ENCODE measurements at places on chromosomes 1 and 21. TPM values are rescaled to one million over a fixed set of nuclear protein-coding genes. Genes with fewer than 3 reads are reported as not detected.

C1QB gene
- polyA plus RNA-seq = 155 TPM

HES3 gene
- not detected for polyA plus RNA-seq

COL24A1 gene
- 0.75 TPM for polyA plus RNA-seq

ZBTB8A gene
- polyA plus RNA-seq = 5.6 TPM

GNG4 gene
- polyA plus RNA-seq = 3.3 TPM

NR5A2 gene
- polyA plus RNA-seq = 1.3 TPM

GUCA2B gene
- polyA plus RNA-seq = not detected

DLGAP3 gene
- 10.6 TPM for polyA plus RNA-seq

AMY2A gene
- polyA plus RNA-seq = 0.63 TPM

AKR7A3 gene
- 2.3 TPM for polyA plus RNA-seq

SPRR1B gene
- not detected for polyA plus RNA-seq

SELE gene
- 1.2 TPM for polyA plus RNA-seq

THAP3 gene
- polyA plus RNA-seq = 28.7 TPM

NTPCR gene
- 85.1 TPM for polyA plus RNA-seq

TEKT2 gene
- polyA plus RNA-seq = 117 TPM
